ENCODE measurements at places on chromosomes 1 and 21.

- no peak for DNase-seq
These were observed 28.6 kb downstream of the AGPAT3 start for GRCh38 chr21:43893536-43894205.

- no peak for DNase-seq
These were observed at the start of gene SLAMF1 for GRCh38 chr1:160646711-160647328. Gene SLAMF1 (minus strand): TSS chr1:160647044. CDS start chr1:160646945, 99 bp downstream.

- peak; percentile 7 for DNase-seq
These were observed 421.0 kb downstream of the MRPL39 start for GRCh38 chr21:25186273-25186672.

- no peak for DNase-seq
These were observed 4.5 kb upstream of the CD101 start for GRCh38 chr1:116997066-116997465.

DNA sequence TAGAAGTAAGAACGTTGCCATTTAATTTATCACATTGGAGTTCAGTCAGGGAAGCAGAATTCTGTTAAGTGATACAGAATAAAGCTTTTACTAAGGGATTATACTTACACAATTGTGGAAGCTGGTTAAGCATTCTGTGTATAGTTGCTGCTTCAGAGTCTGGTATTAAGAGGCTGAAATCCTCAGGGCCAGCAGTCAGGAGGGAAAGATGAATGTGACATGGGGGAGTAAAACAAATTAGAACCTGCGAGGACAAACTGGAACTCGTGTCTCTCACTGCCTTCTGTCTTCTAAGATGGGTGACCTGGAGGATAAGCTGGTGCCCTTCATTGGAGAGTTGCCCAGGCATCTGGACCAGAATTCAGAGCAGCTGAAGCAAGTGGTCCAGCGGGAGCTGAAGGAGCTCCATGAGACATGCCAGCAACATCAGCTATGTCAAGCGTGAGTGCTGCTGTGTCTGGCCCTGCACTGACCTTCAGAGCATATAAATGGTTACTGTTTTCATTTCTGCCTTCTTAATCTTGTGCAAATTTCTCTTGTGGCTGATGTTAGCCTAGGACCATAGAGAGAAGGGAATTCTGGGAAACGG is 23.0 kb downstream of the MARK1 start:
- DNase-seq: no peak

GRCh38 chr1:213564215-213564659 is 423.5 kb upstream of the PROX1 start:
- peak; percentile 18 for DNase-seq

GRCh38 chr1:222097588-222097987 is 355.7 kb upstream of the DUSP10 start:
- no peak for DNase-seq

GRCh38 chr1:192877283-192877886 is 68.5 kb downstream of the RGS2 start:
- no peak for DNase-seq

DNA sequence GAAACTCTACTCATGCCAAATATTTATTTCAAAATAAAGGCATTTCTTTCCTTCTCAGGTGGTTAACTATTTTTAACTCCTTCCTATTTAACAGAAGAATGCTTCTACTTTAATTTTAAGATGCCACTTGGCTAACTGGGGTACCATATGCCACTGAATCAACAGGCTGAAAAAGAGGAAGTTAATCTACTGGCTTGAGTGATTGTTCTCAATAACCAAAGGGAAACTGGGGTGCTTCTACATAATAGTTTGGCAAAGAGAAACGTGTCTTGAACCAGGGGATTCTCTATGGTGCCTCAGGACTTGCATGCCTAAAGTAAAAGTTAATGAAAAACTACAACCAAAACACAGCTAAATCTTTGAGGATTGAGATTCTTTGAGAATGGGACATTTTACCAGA is 142.6 kb downstream of the DENND1B start:
- no peak for DNase-seq

- no peak for DNase-seq
These were observed 272.2 kb downstream of the NPHP4 start for GRCh38 chr1:5720045-5720444.

DNA sequence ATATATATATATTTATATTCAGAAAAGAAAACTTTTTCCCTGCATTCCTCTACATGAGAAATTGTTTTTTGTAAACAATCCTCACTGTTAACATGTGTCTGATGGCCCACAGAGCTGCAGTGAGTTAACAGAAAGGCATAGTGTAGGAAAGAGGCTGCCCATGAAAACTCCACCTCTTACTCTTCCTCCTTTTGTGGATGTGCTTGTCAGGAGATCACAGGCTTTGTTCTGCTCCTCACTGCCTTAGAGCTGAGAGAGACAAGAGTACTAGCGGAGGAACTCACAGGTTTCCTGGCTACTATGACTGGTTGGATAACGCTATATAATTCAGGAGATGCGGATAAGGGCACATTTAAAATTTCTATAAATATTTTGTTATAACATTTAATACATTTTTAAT is 200.6 kb downstream of the BRINP3 start:
- DNase-seq: peak; percentile 19

DNA sequence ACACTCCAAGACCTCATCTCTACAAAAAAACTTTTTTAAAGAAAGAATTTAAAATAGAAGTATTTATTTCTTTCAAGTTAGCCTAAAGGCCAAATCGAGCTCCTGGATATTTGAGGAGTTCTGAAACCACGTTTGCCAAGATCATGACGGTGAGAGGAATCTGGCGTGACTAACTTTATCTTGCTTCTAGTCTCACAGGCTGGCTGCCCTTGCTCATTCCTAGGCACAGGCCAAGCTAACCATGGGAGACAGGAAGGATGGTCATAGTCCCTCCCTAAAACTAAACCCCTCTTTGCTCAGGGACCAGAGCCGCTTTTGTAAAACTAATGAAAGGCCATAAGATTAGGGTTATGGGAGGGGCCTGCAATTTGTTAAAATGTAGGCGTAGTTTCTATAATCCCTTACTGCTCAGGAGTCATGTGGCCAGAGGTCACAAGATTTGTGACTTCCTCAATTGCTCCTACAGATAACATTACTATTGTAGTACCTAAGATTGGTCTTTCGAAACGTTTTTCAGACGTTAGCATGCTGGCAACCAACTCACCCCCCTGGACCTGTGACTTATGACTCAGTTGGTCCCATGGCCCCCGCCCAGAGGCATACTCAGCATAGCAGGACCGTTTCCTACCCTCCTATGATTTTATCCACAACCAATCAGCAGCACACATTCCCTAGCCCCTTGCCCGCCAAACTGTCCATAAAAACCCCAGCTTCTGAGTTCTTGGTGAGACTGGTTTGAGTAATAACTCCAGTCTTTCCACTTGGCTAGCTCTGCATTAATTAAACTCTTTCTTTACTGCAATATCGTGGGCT is 425.0 kb downstream of the SMYD3 start:
- DNase-seq: no peak

DNA sequence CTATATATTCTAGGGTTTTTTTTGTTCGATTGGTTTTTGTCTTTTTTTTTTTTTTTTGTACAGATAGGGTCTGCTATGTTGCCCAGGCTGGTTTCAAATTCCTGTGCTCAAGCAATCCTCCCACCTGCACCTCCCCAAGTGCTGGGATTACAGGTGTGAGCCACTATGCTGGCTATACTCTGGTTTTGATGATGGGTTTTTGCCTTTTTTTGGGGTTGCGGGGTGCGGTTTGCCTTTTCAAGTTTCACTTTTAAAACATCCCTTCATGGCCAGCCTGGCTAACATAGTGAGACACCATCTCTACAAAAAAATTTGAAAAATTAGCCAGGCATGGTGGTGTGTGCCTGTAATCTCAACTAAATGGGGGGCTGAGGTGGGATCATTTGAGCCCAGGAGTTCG is 10.0 kb downstream of the KDM5B start:
- no peak for DNase-seq

DNA sequence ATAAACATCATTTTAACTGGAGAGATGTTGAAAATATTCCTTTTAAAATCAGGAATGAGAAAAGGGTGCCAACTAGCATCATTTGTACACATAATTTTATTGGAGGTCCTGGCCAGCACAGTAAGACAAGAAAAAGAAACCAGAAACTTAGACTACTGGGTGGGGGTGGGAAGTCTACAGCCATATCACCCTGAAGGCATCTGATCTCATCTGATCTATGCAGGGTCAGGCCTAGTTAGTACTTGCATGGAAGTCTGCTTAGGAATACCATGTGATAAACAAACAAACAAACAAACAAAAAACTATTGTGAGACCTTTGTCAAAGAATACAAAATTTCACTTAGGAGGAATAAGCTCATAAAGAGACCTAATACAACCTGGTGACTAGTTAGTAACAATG is 54.2 kb downstream of the EIF2B3 start:
- no peak for DNase-seq

GRCh38 chr1:8825985-8826481 is 8.6 kb upstream of the RERE start:
- no peak for DNase-seq

- DNase-seq: no peak
These were observed 67.1 kb downstream of the HIVEP3 start for GRCh38 chr1:41851589-41851988.

DNA sequence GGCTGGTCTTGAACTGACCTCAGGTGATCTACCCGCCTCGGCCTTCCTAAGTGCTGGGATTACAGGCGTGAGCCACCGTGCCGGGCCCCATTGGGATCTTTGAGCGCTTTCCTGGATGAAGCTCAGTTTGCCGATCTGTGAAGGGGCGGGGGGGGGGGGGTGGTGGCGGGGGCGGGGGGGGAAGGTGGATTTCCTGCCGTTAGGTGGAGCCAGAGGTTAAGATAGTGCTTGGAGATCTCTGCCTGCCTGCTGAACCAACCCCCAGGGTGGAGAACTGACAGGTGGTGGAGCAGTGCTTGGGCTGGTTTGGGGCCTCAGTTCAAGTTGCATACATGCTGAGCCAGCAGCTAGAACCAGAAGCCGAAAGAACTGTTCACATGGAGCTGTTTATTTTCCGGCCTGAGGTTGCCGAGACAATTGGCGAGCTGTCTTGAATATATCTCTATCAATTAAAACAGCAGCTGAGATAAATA is 1.7 kb downstream of the TMCC2 start:
- peak; percentile 94 for DNase-seq

DNA sequence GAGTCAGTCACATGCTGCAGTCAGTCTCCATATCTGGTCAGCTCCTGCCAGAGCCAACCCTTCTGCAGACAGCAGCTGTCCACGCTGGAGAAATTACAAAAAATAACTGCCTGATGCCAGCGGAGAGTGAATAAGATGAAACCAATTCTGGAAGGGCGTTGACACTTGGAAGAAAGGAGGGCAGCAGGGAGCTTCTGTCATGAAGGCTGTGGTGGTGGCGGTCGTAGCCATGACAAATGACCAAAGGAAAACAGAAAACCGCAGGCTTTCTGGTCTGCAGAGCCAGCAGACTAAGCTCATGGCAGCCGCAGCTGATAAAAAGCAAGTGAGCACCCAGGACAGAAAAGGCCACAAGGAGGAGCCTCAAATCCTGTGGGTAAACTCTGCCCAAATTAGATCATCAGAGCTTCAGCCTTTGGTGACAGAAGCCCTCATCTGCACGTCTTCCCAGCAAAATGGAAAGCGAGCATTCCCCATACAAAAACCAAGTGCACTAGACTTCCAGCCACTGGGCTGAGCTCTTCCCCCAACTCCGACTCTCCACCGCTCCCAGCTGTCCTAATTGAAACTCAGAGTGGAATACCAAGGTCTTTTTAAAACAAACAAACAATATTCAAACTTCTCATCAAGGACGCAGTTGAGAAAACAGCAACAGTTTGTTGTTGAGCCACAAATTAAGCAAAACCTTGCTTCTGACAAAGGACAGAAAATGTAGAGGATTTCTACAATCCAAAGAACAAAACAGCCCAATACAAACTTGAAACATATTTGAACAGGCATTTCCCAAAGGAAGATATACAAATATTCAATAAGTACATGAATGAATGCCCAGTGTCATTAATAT is 28.7 kb downstream of the RSPH1 start:
- DNase-seq: no peak

GRCh38 chr21:35911412-35912191 is 148.7 kb downstream of the SETD4 start:
- DNase-seq: no peak

GRCh38 chr1:6991266-6991665 is 206.0 kb downstream of the CAMTA1 start:
- DNase-seq: no peak

DNA sequence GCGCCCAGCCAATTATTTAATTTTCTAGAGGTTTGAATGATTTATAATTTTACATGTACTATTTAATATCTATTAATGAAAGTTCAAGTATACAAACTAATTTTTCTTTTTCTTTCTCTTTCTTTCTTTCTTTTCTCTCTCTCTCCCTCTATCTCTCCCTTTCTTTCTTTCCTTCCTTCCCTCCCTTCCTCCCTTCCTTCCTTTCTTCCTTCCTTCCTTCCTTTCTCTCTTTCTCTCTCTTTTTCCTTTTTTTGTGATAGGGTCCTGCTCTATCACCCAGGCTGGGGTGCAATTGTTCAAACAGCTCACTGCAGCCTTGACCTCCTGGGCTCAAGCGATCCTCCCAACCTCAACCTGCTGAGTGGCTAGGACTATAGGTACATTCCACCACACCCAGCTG is 16.1 kb upstream of the KIF14 start:
- DNase-seq: no peak

DNA sequence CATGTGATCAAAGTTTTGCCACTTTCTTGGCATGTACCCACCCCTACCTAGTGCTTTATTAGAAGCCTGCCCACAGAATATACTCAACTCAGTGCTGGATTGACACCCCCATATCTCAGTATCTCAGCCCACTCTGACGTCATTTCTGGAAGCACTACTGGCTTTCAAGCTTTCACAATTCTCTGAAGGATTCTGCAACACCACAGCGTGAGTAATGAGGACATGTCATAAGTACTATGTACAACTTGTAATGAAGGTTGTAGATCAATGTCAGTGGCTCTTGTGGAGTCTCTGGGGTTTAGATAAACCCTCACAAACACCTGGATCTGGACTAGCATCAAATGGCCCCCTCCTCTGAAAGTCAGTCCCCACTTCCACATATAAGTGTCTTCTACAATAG is 57.2 kb downstream of the TNFSF4 start:
- no peak for DNase-seq

GRCh38 chr21:42039911-42040351 is 29.8 kb upstream of the ZBTB21 start:
- DNase-seq: no peak

- DNase-seq: no peak
These were observed 16.0 kb downstream of the SLC26A9 start for GRCh38 chr1:205927247-205927646.

GRCh38 chr1:205480349-205480985 is 24.0 kb upstream of the CDK18 start:
- no peak for DNase-seq

All from iPS-NIHi11 (cell line).